ENCODE measurements at places on chromosomes 5 and 9.

GRCh38 chr5:143682246-143682905, 129.6 kb upstream of the HMHB1 start:
- DNase-seq, result no peak

GRCh38 chr9:95085861-95086563, 231.5 kb downstream of the FANCC start:
- no peak for DNase-seq

- no peak for DNase-seq
Measured at GRCh38 chr5:78545406-78545805, 103.2 kb downstream of the LHFPL2 start.

- DNase-seq, result no peak
Measured at GRCh38 chr5:125032286-125032685, 285.8 kb upstream of the ZNF608 start.

- DNase-seq, result no peak
Measured at GRCh38 chr5:31453522-31453921, 78.4 kb downstream of the DROSHA start.

DNA sequence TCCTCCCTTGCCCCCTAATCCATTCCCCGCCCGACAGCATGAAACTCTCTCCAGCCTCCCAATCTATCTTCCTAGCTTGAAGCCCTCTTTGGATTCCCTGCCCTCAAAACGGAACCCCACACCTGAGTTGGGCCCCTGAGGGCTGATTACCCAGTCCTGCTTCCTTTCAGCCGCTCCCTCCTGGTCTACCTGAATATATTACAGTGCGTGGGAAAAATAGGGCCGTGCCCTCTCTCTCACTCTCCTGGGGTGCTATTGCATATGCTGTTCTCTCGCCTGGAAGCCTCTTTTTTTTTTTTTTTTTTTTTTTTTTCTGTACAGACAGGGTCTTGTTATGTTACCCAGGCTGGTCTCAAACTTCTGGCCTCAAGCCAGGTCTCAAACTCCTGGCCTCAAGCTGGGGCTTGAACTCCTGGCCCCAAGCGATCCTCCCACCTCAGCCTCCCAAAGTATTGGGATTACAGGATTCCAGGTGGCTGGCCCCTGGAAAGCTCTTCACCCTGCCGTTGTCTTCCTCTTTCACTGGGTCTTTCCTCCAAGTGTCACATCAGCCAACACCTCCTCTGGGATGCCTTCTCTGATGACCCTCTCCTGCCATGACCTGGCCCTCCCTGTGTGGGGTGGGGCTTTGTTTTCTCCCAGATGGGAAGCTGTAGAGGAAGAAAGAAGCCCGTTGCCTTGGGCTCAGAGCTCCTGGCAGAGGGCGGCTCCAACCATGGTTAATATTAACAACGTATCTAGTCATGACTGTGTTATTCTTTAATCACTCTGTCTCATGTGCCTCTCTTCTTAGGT, 8.2 kb downstream of the DNM1 start:
- DNase-seq, result no peak

- DNase-seq, result no peak
Measured at GRCh38 chr9:27129221-27129620, 20.2 kb downstream of the TEK start.

- no peak for DNase-seq
Measured at GRCh38 chr9:115888131-115888530, 265.5 kb upstream of the PAPPA start.

DNA sequence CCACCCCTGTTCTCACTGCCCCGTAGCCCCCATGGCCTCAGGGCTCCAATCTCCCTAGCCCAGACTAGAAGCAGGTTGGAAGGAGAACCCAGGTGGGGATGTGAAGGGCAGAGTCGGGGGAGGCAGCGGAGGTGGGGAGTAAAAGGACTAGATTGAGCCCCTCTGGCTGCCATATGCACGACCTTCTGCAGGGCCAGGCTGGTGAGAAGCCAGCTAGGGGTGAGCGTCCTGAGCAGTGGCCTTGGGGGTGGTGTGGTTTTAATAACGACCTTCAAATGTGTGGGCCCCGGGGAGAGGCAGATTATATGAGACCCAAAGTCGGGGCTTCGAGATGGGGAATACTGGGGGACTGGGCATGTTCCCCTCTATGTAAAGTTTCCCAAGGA, 139.5 kb downstream of the C9orf50 start:
- no peak for DNase-seq

DNA sequence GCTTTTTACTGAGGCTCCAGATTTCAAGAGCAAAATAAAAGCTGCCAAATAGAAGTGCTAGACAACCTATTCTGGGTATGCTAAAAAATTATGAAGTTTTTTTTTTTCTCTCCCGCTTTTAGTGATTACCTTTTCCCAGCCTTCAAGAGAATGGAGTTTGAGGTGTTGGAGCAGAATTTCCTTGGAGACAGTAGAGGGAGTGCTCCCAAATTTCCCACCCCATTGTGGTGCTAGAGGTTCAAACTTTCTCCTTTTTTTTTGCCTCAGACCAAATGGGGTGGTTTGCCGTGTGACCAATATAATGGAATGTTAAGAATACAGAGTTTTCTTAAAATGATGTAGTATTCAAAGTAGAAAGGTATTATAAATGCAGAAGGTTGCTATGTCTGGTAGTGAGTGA, 244.2 kb upstream of the RIOK2 start:
- DNase-seq, result no peak

DNA sequence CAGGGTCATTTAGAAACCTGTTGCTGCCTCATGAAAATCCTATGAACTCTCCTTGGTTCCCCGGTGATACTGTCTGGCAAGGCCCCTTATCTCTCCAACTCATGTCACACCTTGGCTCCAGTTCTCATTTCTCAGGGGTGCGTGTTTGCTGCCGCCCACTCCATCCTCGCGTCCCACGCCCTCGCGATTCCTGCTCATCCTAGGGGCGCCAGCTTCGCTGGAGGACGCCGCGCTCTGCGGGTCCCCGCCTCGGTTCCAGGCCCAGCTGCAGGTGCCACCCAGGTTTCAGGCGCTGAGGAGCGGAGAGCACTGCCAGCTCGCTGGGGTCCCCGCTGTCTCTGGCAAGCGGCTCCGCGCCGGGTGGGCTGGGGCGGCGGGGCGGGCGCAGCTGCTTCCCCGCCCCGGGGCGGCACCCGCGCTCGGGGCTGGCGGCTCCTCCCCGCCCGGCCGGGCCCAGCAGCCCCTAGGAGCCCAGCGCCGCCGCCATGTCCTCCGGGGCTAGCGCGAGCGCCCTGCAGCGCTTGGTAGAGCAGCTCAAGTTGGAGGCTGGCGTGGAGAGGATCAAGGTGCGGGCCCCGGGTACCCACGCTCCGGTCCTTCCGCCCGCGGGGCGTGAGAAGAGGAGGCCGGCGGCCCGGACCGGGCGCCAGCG, at the start of gene GNG10:
GNG10 (plus strand) TSS at position 456 of the 652 bp plus-strand sequence; CDS start at position 486, 30 bp downstream.
- DNase-seq, result peak; percentile 81

DNA sequence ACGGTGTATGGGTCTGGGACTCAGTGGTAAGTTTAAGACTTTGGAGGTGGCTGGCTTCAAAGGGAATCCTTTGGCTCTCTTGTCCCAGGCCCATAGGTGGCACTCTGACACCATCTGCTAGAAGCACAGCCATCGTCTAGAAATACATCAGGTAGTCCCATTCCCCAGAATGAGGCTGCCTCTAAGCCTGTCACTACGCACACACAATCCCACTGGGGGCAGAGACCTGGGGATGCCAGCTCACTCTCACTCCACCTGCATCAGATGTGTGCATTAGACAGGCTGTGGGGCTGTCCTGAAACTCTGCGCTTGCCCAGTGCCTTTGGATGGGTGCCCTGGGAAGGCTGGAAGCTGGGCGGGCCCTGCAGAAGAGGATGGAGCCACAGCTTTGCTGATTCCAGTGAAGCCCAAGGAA, 127.5 kb upstream of the PANK3 start:
- peak; percentile 16 for DNase-seq

DNA sequence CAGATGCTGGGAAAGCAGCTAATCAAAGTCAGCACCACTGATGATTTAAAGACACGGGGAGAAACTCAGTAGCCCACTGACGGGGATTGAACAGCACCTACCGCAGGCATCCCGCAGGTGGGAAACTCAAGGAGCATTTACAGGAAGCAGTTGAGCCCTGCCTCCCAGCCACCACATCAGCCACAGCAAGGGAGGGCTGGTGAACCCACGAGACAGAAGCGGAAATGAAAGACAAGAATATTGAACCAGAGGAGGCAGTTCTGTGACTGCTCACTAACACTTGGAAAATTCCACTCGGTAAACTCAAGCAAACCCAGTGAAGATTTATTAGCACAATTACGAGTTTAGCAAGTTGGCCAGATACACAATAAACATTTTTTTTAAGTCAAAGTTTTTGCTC, 10.6 kb upstream of the FAM163B start:
- DNase-seq, result peak; percentile 57

DNA sequence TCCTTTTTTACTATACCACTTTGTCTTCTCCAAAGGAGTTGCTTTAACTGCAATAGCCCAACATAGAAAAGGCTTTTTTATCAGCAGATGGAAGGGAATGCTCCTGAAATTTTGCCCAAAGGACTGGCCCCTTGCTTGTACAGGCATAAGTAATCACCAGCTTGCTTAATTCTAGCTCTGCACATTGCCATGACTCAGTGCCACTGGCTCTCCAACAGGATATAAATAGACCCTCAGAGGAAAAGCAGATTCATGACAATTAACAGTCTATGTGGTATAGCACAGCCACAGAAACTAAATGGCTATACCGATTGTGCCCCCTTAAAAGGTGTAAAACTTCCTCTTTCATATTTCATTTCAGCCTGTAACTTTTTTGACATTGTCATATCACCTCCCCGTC, 227.0 kb downstream of the ZNF608 start:
- DNase-seq, result no peak

GRCh38 chr5:57280853-57281252, 107.0 kb downstream of the GPBP1 start:
- DNase-seq, result no peak

- DNase-seq, result no peak
Measured at GRCh38 chr5:155872629-155873220, 454.2 kb upstream of the SGCD start.

DNA sequence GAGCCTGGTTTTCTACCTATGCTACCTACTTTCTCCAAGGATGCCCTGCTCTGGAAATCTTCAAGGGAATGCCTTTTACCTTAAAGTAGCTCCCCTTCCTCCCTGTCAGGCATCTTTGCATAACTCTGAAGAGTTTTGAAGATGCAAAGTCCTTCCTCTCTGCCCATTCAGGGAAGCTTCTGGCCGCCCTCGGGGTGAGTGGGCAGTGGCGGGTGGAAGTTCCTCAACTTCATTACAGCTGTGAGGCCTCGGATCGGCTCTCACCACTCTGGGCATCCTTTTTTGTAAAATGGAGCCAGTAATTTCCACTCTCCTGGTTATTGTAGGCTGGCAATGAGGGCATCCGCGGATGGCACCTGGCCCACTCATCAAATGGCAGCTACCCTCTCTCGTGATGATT, 31.7 kb upstream of the STXBP1 start:
- no peak for DNase-seq

GRCh38 chr5:142920849-142921612, 150.9 kb downstream of the ARHGAP26 start:
- DNase-seq, result no peak

DNA sequence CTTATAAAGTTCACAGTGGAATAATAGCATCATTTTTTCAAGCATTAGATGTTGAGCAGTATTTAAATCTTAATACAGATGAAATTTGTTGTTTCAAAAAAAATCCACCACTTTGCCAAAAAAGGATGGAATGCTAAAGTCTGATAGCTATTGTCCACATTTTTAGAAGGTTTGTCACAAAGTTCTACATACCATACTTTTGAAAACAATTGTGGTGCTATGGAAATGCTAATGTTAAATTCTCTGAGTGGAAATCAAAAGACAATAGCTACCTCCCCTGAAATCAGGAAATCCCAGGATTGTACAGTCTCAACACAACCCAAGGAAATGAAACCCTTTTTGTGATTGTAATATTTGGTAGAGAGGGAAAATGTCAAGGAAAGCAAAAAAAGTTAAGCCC, 19.3 kb upstream of the GRAMD2B start:
- no peak for DNase-seq

DNA sequence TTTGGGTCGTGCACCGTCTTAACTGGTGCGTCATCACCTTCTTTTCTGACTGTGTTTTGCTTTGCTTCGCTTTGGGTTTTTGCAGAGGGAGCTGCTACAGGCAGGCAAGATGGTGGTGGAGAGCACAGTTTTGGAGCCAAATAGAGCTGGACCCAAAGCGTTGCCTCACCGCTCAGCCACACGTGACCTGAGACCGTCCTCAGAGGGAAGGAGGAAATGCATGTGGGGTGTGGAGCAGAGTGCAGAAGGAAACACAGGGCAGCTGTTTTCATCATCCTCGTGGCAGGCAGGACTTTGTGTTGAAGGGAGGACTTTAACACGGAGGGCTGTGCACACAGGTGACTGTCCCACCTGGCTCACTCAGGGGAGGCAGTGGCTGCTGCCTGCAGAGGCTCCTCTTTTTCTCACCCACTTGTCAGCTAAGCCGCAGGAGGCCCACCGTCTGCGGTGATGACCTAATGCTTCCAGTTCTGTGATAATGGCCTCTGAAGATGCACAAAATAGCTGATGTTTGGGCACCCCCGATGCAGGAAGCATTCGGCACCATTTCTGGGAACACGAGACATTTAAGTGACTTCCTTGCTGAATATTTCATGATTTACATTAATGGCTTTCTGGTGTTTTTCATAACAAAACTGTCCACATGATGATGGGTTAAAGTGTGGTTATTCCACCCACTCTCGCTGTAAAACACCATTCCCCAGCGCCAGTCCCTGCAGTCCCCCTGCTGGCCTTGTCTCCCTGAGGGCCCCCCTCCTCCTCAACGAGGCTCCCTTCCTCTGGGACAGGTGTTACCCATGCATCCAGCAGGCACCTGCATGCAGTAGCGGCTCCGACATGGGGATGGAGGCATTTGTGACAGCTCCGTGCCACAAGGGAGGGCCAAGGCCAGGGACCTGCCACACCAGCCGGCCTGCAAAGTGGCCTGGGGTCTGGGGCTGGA, 12.4 kb upstream of the UBAC1 start:
- DNase-seq, result no peak

DNA sequence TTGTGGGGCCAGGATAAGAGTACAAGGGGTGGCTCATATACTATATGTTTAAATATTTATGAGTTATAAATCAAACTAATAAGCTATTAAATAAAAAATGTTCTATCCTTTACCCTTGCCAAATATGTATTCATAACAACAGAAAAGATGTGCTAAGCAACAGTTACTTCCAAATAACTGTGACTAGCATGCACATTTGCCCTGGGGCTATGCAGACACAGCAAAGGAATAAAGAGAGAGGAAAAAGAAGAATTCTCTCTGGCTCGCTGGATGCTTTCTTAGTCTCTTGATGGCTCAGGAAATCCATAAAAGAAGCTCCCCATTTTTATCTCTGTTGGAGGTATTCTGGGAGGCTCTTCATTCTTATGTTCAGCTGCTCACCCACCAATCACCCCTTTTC, 182.4 kb upstream of the ATP10B start:
- no peak for DNase-seq

- DNase-seq, result no peak
Measured at GRCh38 chr9:127192744-127193143, 70.3 kb upstream of the ANGPTL2 start.

GRCh38 chr9:129322022-129322621, 144.1 kb upstream of the IER5L start:
- no peak for DNase-seq

Data from stimulated activated naive CD8-positive, alpha-beta T cell treated with anti-CD3 and anti-CD28 coated beads, Interleukin-15, amount 100 ng/mL, for 72 hours (primary cell).